ENCODE measurements at places on chromosomes 3 and 15.
A peak's percentile ranks its signal among the peaks of the same experiment; 100 is the strongest.

- no peak for DNase-seq
Measured at GRCh38 chr3:18868911-18869689, 279.2 kb upstream of the KCNH8 start.

DNA sequence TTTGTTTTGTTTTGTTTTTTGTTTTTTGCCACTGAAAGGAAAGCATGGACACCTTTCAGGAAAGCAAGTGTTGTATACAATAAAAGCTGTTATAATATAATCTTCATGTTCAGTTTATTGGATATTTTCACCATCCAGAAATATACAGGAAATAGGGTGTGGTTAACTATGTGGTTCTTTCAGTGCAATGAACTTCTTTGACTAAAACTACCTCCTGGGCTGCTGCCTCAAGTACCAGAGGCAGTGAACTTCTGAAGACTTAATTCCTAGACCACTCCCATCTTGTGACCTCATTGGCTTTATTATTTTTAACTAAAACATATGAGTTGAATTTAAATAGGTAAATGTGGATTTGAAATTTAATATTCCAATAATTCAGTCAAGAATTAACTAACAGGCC lies 27.1 kb upstream of the TBL1XR1 start:
- DNase-seq, result no peak

- peak; percentile 54 for DNase-seq
Measured at GRCh38 chr3:14633819-14634424, 17.6 kb upstream of the CCDC174 start.

- DNase-seq, result no peak
Measured at GRCh38 chr15:59537403-59537802, 74.2 kb upstream of the GCNT3 start.

DNA sequence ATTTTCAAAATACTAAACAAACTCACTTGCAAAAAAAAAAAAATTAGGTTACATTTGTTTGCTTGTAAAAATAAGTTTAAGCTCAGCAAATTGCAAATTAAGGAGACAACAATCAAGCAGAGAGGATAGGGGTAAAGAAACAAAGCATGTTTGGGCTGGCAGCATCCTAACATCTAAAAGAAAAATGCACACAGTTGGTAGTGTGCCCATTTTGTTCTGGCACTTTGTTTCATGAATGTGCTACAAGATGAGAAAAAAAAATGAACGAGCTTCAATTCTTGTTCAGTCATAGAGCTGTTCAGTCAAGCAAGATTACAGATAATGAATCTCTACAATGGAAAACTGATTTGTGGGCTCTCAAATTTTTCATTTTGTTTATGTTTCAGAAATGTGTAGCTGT lies 17.7 kb upstream of the ZBBX start:
- DNase-seq, result no peak

DNA sequence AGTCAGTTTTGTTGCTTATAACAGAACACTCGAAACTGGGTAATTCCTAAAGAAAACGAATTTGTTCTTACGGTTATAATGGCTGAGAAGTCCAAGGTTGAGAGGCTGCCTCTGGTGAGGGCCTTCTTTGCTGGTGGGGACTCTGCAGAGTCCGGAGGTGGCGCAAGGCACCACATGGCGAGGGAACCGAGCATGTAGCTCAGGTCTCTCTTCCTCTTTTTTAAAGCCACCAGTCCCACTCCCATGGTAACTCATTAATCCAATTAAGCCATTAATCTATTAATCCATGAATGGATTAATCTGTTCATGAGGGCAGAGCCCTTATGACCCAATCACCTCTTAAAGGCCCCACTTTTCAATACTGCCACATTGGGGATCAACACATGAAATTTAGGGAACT lies 50.0 kb downstream of the ROPN1B start:
- no peak for DNase-seq

Data from CD4-positive, alpha-beta T cell treated with Interleukin-15 for 1 hour (primary cell).